ENCODE measurements at places on chromosomes 16 and 17.

DNA sequence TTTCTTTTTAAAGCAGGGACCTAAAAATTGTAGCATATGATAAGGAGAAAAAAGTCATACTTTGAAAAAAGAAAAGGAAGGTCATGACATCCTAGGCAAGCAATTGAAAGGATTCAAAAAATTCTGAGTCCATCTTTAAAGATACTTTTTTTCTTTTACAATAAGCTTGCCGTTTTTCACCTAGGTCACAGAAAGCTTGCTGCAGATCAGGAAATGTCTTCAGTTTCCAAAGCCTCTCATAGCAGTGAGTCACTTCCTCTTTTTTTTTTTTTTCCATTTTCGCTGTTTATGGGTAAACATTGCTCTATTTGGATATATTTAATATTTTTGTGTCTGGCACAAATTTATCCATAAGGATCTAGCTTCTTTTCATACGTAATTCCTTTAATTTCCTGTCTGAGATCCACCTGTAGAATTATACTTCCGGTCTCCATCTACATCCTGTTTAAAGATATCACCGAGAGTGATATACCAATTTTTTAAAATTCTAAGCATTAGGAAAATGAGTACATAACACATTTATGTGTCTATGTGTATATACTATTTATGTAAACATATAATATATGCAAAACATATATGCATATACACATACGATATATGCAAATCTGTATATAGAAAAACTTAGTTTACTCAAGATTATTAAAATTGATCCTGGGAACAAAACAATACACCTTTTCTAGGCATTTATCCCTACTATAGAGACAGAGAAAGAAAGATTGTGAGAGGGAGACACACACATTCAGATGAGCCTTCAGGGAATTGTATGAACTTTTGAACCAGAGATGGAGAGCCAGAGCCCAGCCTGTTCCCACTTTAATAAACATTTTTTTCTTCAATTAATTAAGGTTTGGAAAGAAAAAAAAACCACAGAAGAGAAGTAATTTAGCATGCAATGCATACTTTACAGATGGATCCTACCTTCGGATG is 134.4 kb downstream of the SKAP1 start:
- no peak for DNase-seq

GRCh38 chr17:6408276-6408675 is 26.6 kb downstream of the AIPL1 start:
- DNase-seq = no peak

DNA sequence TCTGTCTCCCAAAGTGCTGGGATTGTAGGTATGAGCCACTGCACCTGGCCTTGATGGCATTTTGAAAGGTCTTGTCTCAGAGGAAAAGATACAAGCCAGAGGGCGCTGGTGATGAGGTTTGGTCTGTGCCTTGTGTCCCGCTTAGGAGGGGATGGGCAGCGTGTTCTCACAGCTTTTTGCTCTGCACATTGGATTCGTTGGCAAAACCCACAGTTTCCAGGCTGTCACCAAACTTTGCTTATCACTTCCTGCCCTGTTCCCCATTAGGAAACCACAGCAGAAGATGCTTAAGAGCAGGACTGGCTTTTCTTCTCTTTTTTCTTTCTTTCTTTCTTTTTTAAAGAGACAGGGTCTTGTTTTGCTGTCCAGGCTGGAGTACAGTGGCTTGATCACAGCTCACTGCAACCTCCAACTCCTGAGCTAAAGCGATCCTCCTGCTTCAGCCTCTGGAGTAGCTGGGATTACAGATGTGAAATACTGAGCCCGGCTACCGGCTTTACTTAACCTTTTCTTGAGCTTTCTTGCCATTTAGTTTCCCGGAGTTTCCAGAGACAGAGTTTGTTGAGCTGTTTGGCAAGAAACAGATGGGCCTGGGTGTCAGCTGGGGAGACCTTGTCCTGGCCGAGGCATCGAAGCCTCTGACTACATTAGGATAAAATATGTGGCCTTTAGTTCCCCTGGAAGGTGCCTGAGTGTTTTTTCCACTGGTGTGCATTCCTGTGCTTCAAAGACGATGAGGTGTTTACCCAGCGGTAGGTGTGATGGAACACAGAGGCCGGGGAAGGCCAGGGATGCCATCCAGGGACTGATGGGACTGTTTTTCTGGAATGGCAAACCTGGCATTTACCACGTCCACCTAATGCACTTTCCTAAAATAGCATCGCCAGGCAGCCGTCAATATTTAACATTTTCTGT is 112.9 kb downstream of the ABCC1 start:
- no peak for DNase-seq

DNA sequence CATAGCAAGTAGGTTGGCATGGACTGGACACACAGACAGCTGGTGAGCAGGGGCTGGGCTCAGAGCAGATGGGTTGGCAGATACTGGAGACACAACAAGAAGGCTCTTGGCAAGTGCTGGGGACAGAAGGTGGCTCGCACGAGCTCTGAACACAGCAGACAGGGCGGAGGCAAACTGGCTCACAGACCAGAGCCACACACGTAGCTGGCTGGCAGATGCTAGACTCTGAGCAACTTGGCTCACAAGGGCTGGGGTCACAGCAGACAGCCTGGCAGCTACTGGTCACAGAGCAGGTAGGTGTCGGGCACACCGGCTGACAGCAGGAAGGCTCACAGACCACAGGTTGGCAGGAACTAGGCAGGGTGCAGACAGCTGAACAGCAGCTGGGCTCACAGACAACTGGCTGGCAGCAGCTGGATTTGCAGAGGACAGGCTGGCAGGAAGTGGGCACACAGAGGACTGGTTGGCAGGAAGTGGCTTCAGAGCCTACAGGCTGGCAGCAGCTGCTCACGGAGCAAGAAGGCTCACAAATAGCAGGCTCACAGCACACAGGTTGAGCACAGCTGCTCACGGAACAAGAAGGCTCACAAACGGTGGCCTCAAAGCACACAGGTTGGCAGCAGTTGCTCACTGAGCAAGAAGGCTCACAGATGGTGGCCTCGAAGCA is 725 bp downstream of the KRTAP16-1 start:
- DNase-seq = no peak

DNA sequence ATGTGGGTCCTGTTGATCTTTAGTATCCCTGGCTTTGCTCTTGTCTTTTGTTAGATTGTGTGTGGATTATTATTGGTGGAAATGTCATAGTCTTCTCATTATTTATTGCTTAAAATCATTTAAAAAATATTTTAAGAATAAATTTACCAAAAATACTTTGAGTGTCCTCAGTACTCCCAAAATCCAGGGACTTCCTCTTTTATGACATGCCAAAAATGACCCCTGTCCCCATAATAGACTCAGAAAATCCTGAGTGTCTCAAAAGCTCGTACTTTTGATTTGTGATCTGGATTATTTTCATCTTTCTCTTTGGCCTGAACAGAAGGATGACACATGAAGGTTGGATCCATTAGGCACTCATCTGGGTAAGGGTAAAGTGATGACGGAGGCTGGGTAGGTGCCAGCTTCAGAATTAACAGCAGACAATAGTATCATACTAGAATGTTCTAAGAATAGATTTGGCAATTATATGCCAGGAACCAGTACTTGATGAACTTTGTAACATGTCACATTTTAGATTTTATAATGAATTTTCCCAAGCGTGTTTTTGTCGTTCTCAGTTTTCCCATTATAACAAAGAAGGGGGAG is 602.2 kb upstream of the CDH8 start:
- no peak for DNase-seq

DNA sequence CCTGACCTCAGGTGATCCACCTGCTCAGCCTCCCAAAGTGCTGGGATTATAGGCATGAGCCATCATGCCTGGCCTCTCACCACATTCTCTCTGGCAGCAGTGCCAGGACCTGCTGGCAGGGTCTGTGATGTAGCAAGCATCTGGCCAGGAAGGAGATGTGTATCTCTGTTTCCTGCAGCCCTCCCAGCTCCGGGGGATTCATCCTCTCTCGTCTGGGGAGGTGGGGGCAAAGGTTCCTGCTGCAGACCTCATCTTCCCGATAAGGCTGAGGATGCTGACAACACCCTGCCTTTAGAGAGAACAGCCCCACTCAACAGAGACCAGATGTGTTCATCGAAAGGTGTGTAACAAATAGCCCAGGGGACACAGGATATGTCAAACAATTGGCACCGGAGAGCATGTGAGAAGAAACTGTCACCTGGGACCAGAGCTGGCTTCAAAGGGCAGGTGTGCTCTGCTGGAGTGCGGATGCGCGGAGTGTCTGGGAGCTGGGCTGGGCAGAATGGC is 54.8 kb upstream of the SEC14L1 start:
- no peak for DNase-seq

- no peak for DNase-seq
Measured at GRCh38 chr17:17919169-17920107, 52.8 kb downstream of the TOM1L2 start.

DNA sequence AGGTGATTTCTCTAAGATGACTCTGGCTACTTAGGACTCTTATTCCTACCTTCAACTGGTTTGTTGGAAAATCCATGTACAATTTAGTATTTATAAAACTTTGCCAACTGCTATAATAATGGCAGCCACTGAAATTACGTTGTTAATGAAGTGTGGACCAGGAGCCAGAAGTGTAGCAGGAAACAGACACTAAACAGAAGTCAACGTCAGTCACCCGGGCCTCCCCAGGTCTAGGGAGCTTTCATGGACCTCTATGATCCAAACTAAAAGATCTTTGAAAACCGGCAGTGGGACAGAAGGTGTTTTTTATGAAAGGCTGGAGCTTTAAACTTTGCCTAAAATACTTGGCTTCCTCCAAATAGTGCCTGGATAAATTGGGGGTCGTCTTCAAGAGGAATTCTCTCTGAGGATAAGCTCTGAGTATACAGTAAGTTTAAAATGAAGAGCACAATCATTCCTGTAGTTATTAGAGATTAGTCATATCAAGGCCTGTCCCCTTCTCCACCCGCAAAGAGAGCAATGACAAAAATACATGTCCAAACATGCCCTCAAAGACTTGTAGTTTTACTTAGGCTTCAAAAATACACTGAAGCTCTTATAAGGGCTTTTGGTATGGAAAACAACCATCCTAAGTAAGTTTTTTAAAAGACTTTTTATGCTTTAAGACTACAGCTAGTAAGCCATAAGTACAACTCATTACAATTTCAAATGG is 34.6 kb downstream of the DCUN1D3 start:
- no peak for DNase-seq

GRCh38 chr16:30903002-30903401 is 6.6 kb downstream of the CTF1 start:
- no peak for DNase-seq

GRCh38 chr17:36057911-36058310 is 6.2 kb upstream of the CCL18 start:
- DNase-seq = no peak

- no peak for DNase-seq
Measured at GRCh38 chr16:27237219-27238015, 31.2 kb downstream of the NSMCE1 start.

- DNase-seq = no peak
Measured at GRCh38 chr17:81438007-81438659, 42.9 kb downstream of the BAHCC1 start.

DNA sequence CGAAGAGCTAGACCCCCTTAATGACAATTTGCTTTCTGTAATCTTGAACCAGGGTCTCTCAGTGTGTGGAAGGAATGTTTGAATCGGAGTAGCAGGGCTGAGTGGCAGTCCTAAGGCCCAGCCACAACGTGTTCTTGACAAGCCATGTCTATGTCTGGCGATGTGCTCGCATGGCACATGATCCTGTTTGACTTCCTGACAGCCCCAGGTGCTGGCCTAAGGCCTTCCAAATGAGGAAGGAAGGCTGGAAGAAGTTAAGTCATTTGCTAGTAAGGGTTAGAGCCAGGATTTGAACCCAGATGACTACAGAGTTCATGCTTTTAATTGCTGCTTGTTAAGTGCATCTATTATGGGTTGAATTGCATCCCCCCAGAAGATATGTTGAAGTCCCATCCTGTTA is 486.7 kb downstream of the MAF start:
- no peak for DNase-seq

DNA sequence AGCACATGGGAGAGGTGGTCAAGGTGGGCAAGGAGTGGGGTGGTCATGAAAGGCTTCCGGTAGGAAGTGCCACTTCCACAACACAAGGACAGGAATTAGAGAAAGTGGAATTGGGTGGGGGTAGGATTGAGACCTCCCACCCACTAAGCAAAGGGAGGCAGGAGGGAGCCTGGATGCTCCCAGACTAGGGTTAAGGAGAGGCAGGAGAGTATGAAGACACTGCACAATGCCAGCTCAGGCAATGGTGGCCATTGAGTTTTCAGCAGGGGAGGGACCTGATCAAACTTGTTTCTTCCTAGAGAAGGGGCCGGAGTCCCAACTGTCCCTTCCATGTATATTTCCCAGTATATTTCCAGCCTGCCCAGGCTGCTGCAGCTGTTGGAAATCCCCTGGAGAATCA is 3.1 kb upstream of the RAB11FIP4 start:
- no peak for DNase-seq

DNA sequence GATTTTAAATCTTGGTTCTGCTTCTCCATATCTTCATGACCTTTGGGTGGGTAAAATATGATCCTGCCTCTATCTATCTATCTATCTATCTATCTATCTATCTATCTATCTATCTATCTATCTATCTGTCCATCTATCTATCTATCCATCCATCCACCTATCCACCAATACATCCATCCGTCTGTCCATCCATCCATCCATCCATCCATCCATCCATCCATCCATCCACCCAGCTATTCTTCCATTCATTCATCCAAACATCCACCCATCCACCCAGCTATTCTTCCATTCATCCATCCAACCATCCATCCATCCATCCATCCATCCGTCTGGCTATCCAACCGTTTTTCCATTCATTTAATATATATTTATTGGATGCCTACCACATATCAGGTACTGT is 11.5 kb downstream of the PRKCB start:
- DNase-seq = no peak

DNA sequence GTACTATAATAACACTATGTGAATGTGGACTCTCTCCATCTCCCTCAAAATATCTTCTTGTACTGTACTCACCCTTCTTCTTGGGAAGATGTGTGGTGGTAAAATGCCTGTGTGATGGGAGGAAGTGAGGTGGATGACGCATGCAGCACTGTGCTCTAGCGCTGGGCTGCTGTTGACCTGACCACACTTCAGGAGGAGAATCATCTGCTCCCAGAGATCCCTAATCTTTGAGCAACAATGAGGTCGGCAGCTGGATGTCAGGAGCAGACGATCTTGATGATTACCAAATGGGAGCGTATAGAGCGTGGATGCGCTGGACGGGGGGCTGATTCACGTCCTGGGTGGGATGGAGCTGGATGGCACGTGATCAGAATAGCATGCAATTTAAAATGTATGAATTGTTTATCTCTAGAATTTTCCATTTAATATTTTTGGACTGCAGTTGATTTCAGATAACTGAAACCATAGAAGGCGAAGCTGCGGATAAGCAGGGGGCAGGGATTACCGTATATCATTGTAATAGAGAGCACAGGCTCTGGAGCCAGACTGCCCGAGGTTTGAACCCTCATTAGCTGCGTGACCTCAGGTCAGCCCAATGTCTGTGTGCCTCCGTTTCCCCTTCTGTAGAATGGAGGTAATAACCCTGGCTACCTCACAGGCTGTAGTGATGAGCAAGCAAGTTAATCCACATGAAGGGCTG is 23.7 kb upstream of the CYLD start:
- no peak for DNase-seq

DNA sequence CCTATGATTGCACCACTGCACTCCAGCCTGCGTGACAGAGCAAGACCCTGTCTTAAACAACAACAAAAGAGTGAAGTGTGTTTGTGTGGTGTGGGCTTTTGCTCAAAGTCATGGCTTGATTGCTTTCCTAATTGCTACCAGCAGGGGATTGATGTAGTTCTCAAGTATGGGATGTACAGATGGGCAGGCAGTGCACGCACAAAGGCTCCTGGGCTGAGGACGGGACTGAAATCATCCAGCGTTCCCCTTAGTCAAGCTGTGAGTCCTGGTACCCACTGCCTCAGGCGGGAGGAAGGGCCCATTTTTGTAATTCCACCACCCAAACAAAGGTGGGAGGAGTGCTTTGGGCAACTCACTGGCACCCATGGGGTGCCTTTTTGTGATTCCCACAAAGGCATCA is 47.3 kb downstream of the GDE1 start:
- no peak for DNase-seq

All from NCI-H1930 (cell line).